Mesenchymal stem cell (in vitro differentiated cells and primary cell): ENCODE measurements at places on chromosomes 7 and 10.

DNA sequence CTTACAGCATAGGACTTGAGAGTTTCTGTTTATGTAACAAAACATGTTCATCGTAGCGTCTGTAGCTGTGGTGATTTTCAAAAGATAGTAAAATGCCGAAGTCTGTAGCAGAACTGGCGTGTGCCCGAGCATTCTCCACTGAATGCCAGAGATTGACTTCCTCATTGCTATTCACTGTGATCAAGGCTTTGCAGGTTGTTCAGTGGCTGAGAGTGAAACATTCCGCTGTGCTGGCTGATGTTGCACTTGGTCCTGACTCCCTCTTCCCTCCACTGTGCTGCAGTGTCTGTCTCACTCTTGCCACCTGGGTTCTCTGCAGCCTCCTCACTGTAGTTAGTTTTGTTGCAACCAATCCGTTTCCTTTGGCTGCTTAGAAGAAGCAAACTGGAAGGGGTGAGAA lies 37.6 kb downstream of the FHIP2A start:
- DNase-seq, result no peak

DNA sequence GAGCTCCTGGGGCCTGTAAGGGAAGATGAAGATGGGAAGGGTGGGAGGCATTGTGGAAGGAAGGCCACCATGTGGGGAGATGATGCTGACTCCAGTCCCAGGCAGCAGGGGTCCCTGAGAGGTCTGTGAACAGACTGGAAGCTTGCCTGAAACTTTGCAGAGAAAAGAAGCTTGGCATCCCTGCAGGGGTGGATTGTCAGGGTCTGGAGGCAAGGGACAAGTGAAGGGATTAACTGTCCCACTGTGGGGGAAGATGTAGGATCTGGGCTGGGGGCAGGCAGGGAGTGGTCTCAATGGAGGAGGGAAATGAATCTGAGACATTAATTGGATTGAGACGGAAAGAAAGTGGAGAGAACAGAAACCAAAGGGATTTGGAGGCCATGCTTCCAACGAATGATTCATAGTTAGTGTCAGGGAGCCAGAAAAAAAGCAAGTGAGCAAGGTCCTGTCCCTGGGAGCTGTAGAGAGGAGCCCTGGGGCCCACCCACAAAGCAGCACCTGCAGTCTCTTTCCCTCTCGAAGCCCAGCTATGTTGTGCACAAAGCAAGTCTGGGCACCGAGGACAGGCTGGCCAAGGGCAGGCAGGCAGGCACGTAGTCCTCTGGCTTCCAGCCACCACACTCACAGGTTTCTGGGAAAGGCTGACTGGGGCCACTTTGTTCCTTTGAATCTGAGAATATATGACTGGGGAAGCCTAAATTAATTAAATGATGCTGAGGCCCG lies 4.7 kb upstream of the SLC18A3 start:
- no peak for DNase-seq

- no peak for DNase-seq
These were observed 28.7 kb downstream of the LRGUK start for GRCh38 chr7:134155871-134156270.

DNA sequence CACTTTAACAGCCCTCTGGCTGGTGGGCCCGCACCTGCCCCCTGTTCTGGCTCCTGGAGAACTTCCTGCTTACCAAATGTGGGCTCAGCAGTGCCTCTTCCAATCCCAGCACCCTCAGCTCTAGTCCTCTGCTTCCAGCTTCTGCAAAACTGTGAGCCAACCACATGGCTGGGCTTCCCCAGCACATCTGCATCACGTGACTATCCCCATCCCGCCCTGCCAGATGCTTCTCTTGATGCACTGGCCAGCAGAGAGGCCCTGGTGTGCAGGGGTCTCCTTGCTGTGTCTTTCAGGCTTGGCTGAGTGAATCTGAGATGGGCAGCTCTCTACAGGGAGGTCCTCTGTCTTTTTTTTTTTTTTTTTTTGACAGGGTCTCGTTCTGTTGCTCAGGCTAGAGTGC lies 43.8 kb upstream of the DMBT1 start:
- no peak for DNase-seq

DNA sequence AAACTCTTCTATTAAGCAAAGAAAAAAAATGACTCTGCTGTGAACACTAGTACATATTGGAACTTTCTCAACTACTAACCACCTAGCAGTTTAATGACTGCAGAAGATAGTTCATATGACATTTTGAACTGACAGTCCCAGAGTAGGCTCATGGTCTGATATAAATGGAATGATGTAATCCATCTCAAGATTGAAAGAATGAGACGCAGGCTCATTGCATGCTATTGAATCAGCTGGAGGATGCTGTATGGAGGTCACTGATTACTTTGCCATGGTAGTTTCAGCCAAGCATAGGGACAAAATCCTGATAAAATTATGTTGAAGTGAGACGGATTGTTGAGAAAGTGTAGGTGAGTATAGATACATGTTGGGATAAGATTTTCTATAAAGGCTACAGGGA lies 217.6 kb upstream of the SEMA3E start:
- DNase-seq, result no peak

DNA sequence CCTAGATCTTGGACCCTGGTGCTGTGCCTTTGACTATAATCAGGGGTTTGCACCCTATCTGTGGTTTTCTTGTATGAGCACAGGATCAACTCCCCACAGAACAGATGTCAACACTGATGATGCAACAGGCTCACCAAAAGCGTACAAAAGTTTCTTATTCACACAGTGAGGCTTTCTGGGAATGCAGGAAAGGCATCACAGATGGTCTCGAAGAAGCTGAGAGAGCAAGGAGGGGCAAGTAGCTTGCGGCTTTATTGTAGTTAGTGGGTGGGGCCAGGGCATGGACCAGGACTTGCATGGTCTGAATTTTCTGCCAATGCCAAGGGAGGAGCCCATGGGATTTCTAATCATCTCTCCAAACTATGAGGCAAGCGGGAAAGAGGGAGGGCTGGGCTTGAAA lies 46.2 kb downstream of the SEC61G start:
- DNase-seq, result no peak

GRCh38 chr10:111175787-111176186 lies 99.0 kb downstream of the ADRA2A start:
- DNase-seq, result no peak

- DNase-seq, result peak; percentile 6
These were observed at the start of gene GRID1 for GRCh38 chr10:86366033-86366901. GRID1 (minus strand) TSS chr10:86366795.

DNA sequence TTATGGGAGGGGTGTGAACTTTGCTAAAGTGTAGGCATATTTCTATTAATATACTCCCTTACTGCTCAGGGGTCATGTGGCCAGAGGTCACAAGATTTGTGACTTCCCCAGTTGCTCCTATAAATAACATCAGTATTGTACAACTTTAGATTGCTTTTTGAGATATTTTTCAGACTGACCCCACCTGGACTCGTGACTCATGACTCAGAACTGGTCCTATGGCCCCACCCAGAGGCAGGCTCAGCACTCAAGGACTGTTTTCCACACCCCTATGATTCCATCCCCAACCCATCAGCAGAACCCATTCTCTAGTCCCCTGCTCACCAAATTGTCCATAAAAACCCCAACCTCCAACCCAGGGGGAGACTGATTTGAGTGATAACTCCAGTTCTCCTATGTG lies 2.7 kb upstream of the CUL2 start:
- DNase-seq, result no peak

DNA sequence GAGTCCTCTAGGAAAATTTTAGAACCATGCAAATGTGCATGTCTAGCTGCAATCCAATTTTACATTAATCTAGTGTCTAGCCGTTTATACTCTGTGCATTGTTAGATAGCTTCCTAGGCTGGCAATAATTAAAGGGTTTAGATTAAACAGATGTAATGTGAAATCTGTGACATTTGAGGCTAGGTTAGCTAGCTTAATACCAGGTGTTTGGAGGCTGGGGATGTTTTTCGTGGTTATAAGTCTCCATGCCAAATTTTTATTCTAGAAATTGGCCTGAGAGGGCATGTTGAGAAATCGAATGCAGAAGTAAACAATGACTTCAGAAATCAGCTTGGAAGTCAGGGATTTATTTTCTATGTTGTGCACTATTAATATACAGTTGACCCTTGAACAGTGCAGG lies 94.2 kb downstream of the ST7 start:
- DNase-seq, result no peak

DNA sequence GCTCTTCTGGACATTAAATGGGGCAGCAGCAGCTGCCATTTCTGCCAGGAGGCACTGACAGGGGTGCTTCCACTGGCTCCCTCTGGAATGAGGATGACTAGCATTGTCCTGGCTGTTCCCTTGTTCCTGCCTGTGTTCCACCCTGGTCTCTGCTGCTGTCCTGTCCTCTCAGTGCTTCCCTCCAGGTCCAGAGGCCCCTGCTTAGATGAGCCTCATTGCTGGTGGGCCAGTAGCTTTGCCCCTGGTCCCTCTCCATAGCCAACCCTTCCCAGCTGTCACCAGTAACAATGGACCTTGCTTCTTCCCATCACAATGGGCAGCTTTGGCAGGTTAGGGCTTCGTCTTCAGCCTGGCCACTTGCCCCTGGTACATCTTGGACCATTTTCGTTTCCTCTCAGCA lies 561.1 kb downstream of the TCERG1L start:
- DNase-seq, result no peak

DNA sequence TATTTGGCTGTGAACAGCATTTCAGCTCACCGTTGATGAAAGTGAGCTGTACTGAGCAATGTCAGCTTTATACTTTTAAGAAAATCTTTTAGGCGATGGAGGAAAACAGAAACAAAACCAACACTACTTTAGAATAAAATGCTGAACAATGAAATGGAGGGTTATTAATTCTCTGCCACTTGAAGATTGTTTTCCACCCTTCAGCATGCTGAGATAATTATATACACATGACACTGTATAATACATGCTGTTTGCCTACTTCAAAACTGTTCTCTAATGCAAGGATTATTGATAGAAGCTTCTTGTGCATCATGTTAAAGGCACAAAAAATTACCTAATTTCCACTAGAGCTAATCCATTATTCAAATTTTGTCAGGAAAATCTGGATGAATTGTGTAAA lies 66.8 kb downstream of the CACNA2D1 start:
- no peak for DNase-seq

DNA sequence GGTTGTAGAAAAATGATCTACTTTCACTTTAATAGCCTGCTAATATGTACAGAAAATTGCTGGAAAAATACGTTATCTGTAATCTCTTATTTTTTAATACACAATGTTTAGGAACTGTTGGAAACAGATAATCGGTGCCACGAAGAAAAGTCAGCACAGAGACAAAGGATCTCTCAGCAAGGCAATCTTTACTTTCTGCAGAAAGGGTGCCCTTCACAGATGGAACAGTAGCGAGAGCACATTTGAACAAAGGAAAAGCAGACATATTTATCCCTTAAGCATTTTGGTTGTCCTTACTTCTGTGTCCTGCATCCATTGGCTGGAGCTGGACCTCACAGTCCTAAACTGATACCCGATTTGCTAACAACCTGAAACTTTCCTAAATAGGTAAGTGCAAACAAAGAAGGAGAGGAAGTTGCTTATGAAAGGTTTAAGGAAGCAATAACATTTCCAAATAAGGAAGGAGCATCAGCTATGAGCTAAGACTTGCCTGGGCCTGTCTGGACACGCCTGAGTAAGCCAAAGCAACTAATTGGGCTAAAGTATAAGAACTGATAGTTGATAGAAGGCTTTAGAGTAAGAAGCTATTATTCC lies 640.0 kb downstream of the SH2D4B start:
- DNase-seq, result no peak
